ENCODE measurements at places on chromosomes 6 and 20.

- no peak for DNase-seq
Observed at GRCh38 chr6:138432063-138432356, 28.0 kb downstream of the HEBP2 start.

DNA sequence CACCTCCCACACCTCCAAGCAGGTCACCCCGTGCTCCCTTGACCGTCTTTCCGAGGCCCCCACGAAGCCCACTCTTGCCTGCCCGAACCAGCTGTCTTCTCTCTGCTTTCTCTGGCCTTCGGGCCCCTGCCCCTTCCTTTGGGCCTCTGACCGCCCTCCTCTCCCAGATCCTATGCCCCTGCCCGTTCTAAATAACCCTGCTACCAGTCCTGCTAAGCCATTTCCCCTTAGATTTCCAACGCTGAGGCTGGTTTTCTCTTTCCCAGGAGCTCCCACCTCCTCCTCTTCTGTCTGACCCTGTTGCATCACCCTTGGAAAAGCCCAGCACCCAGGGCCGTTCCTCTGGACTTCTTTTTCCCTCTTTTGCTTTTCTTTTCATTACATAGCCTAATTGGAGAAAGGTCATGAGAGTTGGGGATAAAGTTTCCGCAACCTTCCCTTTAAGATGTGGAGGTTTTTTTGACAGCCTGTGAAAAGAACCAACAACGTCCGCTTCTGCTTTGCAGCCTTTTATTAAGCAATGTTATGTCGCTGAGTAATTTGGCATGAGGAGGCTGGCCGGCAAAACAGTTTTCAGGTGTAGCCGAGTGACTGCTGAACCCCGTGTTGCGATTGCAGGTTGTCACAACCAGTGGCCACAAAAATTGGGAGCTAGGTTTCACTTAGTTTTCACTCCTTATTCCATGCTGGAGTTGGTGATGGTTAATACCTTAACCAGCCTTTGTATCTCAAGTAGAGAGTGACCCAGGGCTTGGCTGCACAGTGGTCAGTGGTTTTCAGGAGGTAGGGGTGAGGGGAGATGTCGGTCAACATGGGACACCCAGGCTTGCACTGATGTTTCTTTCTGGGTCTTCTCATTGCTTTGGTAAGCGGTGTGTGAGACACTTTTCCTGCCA lies 970 bp downstream of the BLTP3A start:
- DNase-seq, result peak; percentile 62

- no peak for DNase-seq
Observed at GRCh38 chr20:15039088-15039752, 701.8 kb upstream of the FLRT3 start.

DNA sequence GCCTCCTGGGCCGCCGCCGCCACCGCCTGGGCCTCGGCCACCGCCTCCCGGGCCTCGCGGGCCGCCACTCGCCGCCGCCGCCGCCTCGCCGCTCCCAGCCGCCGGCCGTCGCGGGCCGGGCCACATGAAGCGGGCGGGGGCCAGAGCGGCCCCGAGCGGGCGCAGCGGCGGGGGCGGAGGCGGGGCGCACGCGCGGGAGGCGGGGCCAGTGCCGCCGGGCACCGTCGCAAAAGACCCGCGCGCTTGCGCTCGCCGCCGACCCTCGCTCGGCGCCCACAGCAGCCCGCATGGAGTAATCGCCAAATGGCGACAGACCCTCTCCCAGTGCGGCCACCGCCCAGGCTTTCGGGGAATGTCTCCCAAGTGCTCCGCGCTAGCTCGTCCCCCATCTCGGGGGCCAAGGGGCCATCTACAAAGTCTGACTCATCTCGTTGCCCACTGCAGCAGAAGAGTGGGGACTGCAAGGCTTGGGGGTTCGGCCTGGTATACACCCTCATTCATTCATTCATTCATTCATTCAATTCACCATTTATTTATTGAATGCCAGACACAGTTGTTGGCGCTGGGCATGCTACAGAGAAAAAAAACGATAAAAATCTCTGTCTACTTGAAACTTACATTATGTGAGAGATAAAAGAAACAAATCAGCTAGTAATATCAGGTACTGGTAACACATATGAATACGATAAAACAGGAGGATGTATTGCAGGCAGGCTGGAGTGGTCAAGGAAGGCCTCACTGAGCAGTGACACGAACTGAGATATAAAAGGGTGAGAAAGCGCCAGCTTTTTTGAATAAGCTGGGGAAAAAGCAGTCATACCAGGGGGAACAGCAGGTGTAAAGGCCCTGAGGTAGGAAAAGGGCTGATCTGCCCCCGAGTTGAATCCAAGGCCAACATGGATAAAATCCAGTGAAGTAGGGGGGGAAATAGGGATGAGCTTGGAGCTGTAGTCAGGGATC lies at the start of gene B4GALT5:
Gene B4GALT5, minus strand, starts transcription at position 126 of the 960 bp plus-strand sequence. CDS start 188 bp downstream, outside the sequence.
- DNase-seq, result peak; percentile 97

DNA sequence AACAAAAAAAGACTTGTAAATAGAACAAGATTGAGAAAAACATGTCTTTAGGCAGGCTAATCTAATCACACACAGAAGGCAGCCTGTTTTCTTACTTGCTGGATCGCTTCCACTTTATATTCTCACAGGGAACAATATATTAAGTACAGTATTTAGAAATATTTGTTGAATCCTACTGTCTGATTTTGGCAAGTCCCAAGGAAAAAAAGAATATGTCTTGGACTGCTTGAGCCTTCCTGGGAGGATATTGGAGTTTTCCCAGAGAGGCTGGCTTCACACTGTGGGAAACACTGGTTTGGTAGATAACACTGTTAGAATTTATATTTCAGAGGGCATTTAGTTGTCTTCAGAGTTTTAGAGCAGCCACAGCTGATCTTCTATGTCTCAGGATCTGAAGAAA lies 229.7 kb downstream of the PRL start:
- no peak for DNase-seq

DNA sequence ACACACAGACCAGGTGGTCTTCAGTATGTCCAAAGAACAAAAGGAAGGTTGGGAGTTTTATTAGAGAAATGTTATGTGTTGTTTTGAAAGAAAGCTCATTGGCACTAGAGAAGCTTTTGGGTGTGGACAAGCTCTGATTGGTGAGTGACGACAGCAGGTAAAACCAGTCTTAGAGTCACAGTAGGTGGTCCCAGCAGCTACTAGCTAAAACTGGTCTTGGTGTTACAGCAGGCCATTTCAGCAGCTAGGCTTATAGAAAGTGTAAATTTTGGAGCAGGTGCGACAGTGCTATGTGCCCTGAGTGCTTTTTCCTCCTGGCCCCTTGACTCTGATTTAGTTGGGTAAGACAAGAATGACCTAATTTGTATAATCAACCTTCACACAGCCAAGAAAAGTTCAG lies 3.6 kb downstream of the CLDN20 start:
- DNase-seq, result no peak

DNA sequence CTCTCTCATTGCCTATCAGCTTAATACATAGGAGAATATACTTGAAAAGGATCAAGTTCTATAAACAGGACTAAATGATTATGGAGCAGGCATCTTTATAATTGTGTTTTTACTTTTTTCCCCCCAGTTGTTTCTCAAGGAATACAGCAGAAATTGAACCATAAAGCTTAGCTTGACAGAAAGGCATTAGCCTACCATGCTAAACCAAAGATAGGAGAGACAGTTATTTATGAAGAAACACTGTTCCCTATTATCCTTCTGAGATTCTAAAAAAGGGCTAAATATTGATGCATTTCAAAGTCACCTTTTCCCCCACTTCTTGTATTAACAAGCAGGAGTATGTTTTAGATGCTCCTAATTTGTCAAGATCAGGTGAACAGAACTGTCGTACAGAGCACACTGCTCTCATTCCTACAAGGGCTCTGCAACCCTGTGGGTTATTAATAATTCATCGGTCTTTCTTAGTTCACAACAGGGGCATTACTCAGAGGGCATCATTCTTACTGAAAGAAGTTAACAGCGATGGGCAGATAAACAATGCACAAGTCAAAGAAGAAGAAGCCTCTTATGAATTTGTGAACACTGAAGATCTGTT lies 38.7 kb downstream of the PRKN start:
- no peak for DNase-seq

GRCh38 chr6:4426968-4427367 lies 291.6 kb upstream of the ECI2 start:
- DNase-seq, result no peak

GRCh38 chr6:71209626-71210025 lies 79.0 kb upstream of the OGFRL1 start:
- DNase-seq, result no peak
